Type B pancreatic cell (in vitro differentiated cells): ENCODE measurements at places on chromosomes 3 and 15.

DNA sequence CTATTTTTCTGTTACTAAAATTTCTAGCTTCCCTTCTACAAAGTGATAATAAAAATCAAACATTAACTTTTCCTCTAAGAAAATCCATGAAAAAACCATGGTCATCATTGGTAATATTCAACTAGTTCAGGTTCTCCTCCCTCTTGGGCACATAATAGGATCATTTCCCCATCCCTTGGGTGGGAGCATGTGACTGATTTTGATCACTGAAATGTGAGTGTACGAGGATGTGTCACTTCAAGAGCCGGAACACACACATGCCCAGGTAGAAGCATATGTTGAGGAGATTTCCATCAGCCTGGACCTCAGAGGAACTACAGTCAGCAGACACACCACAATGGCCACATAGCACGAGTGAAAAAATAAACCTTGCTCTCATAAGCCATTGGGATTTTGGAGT, 36.1 kb downstream of the AP3S2 start:
- H3K4me3 ChIP-seq: no peak overlapping the region
- DNase-seq: no peak
- no peaks in the 10 kb centered on the region for H3K27me3 ChIP-seq
- H3K27ac ChIP-seq: peak overlapping the region; percentile 74
- no peaks in the 10 kb centered on the region for H3K4me1 ChIP-seq

DNA sequence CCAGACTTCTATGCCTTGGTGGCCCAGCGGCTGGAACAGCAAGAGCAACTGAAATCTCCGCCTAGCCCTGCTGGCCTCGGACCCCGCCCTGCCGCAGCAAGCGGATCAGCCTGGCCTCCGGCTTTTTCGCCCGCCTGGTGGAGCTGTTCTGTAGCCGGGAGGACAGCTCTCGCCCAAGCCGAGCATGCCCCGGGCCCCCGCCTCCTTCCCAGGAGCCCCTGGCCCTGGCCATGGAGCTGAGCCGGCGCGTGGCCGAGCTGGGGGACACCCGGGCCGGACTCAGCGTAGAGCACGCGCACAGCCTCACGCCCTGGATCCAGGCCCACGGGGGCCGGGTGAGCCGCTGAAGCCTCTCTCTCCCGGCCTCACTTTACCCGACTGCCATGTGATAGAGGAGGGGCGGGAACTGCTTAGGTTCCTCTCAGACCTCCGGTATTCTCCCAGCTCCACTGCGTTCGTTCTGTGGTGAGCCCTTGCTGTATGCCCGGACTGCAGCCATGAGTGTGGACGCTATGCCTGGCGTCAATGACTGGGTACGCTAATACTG, 24.1 kb upstream of the MRPL3 start:
- H3K36me3 ChIP-seq: no peaks in the 10 kb centered on the region
- DNase-seq: peak; percentile 72
- peaks cover 28% of the 10 kb centered on the region for H3K27me3 ChIP-seq
- no peaks in the 10 kb centered on the region for H3K4me1 ChIP-seq

DNA sequence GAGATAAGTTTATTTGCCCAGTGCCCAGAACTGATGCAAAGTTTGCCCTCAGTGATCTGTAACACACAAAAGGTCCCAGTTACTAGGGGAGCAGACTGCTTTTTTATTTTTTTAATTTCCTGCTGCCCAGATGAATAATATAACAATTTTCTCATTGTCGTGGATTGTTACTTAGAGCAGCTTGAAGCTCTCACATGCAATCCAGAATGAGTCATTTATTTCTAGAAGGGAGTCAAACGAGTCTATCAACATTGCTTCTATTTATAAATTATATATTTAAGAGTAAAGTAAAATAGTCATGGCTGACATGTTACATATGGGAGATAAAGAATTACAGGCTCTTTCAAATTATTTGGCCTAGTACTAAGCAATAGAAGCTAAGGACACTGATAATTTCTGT, 41.3 kb downstream of the MEIS2 start:
- H3K27me3 ChIP-seq: no peaks in the 10 kb centered on the region
- peaks cover 53% of the 10 kb centered on the region for H3K36me3 ChIP-seq
- DNase-seq: no peak
- H3K4me3 ChIP-seq: peak overlapping the region; percentile 65
- peaks cover 54% of the 10 kb centered on the region for H3K4me1 ChIP-seq

- no peak overlapping the region for H3K4me3 ChIP-seq
- peaks cover 7% of the 10 kb centered on the region for H3K27me3 ChIP-seq
- no peak overlapping the region for H3K27ac ChIP-seq
- no peaks in the 10 kb centered on the region for H3K4me1 ChIP-seq
- no peak for DNase-seq
Observed at GRCh38 chr3:108495717-108496116, 14.7 kb downstream of the MYH15 start.

DNA sequence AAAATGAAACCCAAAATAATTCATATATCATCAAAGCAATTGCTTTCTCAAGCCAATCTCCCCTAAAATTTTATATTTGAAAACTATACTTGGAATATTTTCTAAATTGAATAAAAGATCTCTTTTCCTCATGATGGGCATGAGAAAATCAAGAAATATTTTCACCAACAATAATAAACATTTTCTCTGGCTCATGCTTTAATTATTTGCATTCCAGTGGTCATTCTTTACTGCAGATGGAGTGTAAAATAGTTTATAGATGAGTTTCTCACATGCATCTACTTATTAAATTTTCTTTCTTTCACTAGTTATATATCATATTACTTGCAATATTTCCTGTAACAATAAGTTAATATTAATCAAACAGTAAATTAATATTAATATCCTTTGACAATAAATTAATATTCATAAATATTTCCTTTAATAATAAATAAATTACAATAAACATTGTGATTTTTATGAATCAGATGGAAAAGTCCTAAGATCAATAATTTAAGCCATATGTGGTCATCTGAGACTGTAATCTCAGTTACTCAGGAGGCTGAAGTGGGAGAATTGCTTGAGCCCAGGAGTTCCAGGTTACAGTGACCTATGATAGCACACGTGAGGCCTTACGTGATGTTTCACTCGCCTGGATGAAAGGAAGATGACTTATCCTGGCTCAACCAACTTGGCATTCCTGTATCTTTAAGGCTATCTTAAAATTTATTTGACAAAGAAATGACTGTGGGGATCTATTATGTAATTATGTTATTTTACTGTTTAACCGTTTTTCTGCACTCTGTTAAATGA, 958.8 kb downstream of the ZPLD1 start:
- no peaks in the 10 kb centered on the region for H3K27me3 ChIP-seq
- H3K4me1 ChIP-seq: peaks cover 4% of the 10 kb centered on the region
- no peak overlapping the region for H3K27ac ChIP-seq
- no peak for DNase-seq

DNA sequence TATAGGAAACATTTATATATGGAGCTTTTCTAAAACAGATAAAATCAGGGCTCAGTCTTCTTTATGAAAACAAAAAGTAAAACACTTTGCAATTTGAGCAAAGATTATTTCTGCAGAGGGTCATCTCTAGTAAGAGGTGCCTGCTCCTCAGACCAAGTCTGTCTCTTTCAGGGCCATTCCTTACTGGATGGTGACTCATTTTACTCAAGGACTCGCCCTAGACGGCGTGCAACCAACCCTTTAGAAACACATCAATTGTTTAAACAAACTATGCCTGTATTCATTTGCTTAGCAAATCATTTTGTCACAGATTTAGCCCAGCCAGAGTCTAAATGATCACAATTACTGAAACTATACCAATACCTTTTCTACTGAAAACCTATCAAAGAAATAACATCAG, 242.8 kb upstream of the ICE2 start:
- H3K36me3 ChIP-seq: no peaks in the 10 kb centered on the region
- H3K27ac ChIP-seq: no peak overlapping the region
- H3K4me1 ChIP-seq: peaks cover 15% of the 10 kb centered on the region
- DNase-seq: no peak

GRCh38 chr3:71243229-71243628, 340.3 kb downstream of the FOXP1 start:
- H3K36me3 ChIP-seq: peaks cover 7% of the 10 kb centered on the region
- H3K27me3 ChIP-seq: no peaks in the 10 kb centered on the region
- H3K4me1 ChIP-seq: peaks cover 73% of the 10 kb centered on the region
- H3K27ac ChIP-seq: peak overlapping the region; percentile 23
- peak overlapping the region; percentile 85 for H3K4me3 ChIP-seq
- no peak for DNase-seq

DNA sequence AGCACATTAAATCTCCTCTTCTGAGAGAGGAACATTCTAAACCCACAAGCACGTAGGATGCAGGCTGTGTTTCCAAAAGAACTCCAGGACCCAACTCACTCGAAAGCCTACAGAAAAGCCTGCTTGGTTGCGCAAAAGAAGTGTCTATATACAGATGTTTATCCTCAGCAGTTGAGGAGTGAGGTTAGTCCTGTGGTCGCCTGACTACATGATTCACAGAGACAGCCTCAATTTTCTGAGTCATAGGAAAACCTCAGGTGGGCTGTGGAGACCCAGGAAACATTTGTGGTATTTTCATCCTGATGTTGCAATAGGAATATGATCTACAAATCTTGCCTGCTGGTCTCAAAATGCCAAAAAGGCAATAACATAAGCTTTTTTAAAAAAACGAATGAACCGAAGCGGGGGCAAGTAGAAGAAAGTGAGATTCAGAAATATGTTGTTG, 183.8 kb upstream of the THRB start:
- no peak for DNase-seq
- no peak overlapping the region for H3K4me3 ChIP-seq
- peaks cover 22% of the 10 kb centered on the region for H3K4me1 ChIP-seq
- H3K27ac ChIP-seq: no peak overlapping the region

DNA sequence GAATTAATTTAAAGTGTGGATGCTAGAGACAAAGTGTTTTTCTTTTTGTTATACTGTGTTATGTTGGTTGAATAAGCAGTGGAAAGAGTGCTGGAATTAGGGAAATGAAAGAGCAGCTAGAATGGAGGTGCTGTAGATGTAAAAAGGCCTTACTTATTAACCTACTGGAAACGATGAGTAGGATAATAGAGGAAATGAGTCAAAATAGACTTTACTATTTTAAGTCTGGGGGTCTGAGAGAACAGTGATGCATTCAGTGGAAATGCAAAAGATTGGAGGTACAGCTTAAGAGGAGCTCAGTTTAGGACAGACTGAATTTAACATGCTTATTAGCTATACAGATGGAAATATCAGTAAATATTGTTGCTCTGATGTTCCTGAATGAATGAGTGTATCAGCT, 674.0 kb downstream of the OTOL1 start:
- no peak for DNase-seq
- no peaks in the 10 kb centered on the region for H3K27me3 ChIP-seq
- H3K4me1 ChIP-seq: no peaks in the 10 kb centered on the region
- no peaks in the 10 kb centered on the region for H3K36me3 ChIP-seq
- H3K27ac ChIP-seq: no peak overlapping the region

DNA sequence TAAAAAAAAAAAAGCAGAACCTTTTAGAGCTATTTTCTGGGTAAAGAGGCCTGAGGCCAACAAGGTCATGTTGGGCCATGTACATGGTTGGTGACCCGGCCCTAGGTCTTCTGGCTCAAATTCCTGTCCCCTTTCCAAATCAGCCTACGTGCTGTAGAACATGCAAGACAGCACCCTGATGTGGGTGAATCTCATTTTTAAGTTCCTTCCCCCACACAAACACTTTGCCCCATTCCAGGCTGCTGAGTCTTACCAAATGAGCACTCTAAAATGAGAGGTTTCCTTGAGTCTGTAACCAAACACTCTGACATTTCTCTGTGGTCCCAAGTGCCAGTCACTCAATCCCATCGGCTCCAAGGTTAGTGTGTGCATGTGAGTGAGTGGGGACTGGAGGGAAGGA, 9.4 kb downstream of the BCL6 start:
- peaks cover 5% of the 10 kb centered on the region for H3K27me3 ChIP-seq
- peaks cover 24% of the 10 kb centered on the region for H3K36me3 ChIP-seq
- H3K27ac ChIP-seq: peak overlapping the region; percentile 50
- H3K4me1 ChIP-seq: peaks cover 19% of the 10 kb centered on the region

- H3K27ac ChIP-seq: no peak overlapping the region
- DNase-seq: no peak
- no peaks in the 10 kb centered on the region for H3K27me3 ChIP-seq
- H3K36me3 ChIP-seq: no peaks in the 10 kb centered on the region
- no peak overlapping the region for H3K4me3 ChIP-seq
Observed at GRCh38 chr3:65669163-65669875, 369.4 kb downstream of the MAGI1 start.

DNA sequence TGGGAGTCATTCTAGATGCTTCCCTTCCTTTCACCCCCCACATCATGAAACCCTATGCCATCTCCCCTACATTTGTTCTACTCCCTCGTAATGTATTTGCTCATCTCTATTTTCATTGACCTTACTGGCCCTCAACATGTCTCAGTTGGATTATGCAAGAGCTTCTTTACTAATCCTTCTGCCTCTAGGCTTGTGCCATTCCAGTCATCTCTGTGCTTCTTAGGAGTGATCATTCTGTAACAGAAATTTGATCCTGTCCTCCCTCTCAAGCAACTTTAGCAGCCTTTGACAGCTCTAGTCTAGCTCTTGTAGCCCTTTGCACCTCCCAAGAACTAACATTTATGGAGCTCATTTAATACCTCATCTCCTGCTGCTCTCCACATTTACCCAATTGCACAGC, 64.7 kb downstream of the ISL2 start:
- H3K27me3 ChIP-seq: no peaks in the 10 kb centered on the region
- no peak overlapping the region for H3K4me3 ChIP-seq
- H3K27ac ChIP-seq: no peak overlapping the region
- DNase-seq: no peak
- peaks cover 18% of the 10 kb centered on the region for H3K36me3 ChIP-seq
- H3K4me1 ChIP-seq: peaks cover 6% of the 10 kb centered on the region

DNA sequence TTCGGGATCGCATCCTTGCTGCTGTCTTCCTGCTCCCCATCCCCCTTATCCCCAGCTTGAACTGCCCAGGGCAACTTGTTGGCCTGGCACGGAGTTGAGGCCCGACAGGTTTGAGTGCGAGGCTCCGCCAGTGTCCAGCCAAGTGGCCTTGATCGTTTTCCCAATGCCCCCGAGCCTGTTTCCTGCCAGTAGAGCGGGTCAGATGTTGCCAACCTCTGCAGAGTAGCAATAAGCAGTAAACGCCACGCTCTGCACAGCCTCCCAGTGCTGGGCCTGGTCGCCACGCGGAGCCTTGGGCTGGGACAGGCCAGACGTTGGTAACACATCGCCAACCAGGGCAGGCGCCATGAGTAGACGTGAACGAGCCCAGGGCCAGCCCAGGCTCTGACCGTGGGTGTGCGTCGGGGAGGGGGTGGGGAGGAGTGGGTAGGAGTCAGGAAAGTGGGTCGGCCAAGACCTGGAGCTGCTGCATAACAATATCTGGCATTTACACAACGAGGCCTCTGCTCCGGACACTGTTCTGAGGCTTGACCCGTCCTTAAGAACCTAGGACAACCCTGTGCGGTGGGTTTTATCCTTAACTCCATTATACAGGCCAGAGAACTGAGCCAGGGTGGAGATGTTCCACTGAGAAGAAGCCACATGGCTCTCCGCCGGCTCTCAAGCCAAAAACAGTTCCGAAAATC, 444 bp upstream of the ABHD14A start:
- H3K4me1 ChIP-seq: peaks cover 15% of the 10 kb centered on the region
- H3K36me3 ChIP-seq: no peaks in the 10 kb centered on the region
- H3K4me3 ChIP-seq: peak overlapping the region; percentile 95
